A549 treated with CpdA at 1 μM for 4 hours (cell line): ENCODE measurements at places on chromosomes 4 and X. TPM values are rescaled to one million over a fixed set of nuclear protein-coding genes. Genes with fewer than 3 reads are reported as not detected.

Gene PCDH10
- 0.09 to 0.27 TPM (median 0.15 TPM) in 5 replicates for total RNA-seq

Gene VCX
- total RNA-seq = 0.22 TPM in 1 of 5 replicates, not detected in the others

Gene RTL9
- total RNA-seq = 0.05 to 0.12 TPM (median 0.07 TPM) in 5 replicates

Gene TLR1
- 0.64 to 1.4 TPM (median 0.83 TPM) in 5 replicates for total RNA-seq

Gene NEIL3
- 13.7 to 16.3 TPM (median 15.4 TPM) in 5 replicates for total RNA-seq

Gene TCEAL7
- total RNA-seq = not detected in 5 replicates
